Esophagus mucosa (tissue), 1 donor: ENCODE measurements at places on chromosomes 6 and 20. TPM values are rescaled to one million over a fixed set of nuclear protein-coding genes. Genes with fewer than 3 reads are reported as not detected.

The CNR1 gene
- 0.72 TPM for total RNA-seq

The B3GALT4 gene
- 16.9 TPM for total RNA-seq

The C4A gene
- 2.9 TPM for total RNA-seq

The LY6G6D gene
- total RNA-seq = not detected
